ENCODE measurements at places on chromosomes 16 and 17.

DNA sequence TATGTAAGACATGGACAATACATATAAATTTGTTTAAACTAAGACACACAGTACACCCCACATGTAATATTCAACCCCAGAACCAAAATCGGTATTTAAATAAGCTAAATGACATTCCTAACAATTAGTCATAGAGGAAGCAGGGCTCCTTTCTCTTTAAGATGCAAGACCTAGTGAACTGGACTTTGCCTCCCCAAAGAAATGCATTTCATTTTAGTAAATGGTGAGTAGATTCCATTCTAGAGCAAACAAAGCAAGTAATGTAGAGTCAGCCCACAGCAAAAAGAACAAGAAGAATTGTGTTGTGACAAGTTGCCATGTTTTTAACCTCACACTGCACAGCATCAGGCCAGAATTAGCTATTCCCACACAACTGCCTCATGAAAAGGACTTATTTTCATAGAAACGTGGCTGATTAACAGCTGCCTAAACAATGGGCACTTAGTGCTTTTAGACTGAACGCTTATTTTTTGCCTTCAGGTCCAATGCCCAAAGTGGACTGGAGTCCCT lies 14.4 kb downstream of the DNAJC7 start:
- no peak for DNase-seq

DNA sequence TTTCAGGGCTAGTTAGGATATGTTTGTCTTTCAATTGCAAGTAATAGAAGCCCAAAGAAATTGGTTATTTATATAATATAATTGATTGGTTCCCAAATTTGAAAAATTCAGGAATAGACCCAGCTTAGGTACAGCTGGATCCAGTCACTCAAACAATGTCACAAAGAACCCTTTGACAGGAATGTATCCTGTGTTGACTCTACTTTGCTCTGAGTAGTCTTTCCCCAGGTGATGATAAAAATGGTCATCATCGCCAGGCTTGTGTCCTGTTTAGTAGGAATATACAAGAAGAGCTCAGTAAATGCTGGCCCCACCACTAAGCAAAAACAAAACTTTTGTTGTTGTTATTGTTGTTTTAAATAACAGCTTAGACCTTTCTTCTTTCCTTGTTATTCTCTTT lies 35.0 kb downstream of the MAPT start:
- no peak for DNase-seq

GRCh38 chr17:13475574-13476223 lies 126.0 kb downstream of the HS3ST3A1 start:
- DNase-seq = no peak

- DNase-seq = no peak
Observed at GRCh38 chr16:79286646-79287423, 313.7 kb downstream of the MAF start.

- no peak for DNase-seq
Observed at GRCh38 chr16:47310792-47311211, 150.1 kb downstream of the ITFG1 start.

DNA sequence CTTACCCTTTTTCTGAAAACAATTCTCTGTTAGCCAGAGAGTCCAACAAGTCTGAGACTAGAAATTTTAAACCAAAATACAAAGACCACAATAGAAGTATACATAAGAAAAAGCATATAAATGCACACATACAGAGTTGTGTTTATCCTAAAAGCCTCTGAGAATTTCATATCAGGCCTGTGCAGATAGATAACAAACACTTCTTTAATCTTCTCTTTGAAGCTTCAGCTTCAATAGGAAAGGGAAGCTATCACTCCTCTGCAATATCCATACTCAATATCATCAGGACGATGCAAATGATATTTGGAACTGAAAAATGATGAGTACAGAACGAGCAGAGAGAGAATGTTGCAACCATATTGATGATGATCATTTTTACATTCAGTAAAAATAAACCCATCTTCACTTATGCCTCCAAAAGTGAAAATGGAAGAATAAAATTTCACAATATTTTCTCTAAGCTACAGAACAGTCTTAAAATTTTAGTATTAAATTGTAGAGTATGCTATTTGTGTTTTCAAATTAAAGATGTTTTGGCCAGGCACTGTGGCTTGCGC lies 61.6 kb downstream of the SKAP1 start:
- DNase-seq = no peak

DNA sequence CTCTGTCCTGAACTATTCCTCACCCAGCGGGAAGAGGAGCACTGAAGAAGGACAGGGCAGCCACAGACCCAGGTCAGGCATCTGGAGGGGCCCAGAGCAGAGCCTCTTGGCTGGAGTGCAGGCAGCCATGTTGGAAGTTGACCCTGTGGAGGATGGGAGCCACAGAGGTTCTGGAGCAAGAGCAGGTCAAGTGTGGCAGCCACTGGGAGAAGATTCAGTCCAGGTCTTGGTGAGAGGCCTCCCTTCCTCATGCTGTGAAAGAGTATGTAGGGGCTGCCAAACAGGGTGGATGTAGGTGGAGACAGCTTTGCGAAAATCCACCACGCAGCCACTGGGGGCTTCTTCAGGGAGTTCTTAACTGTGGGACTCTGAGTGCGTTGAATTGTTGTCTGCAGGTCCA lies 590 bp upstream of the CD79B start:
- DNase-seq = no peak

GRCh38 chr16:9798952-9799580 lies 383.2 kb downstream of the GRIN2A start:
- DNase-seq = no peak

DNA sequence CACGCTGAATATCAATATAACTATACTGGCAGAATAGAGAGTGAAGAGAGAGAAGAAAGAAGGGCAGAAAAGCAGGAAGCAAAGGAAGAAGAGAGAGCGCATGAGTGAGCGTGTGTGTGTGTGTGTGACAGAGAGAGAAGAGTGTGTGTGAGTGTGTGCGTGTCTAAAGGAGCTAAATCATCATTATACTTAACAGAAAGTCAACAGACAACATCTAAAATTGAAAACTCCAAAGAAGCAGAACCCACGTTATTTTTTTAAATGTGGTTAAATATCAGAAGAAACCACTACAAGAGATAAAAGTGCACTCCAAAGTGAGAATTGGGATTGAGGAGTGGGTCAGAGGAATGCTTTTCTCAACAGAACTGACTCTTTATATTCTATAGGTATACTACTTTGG lies 77.2 kb downstream of the BRIP1 start:
- no peak for DNase-seq

DNA sequence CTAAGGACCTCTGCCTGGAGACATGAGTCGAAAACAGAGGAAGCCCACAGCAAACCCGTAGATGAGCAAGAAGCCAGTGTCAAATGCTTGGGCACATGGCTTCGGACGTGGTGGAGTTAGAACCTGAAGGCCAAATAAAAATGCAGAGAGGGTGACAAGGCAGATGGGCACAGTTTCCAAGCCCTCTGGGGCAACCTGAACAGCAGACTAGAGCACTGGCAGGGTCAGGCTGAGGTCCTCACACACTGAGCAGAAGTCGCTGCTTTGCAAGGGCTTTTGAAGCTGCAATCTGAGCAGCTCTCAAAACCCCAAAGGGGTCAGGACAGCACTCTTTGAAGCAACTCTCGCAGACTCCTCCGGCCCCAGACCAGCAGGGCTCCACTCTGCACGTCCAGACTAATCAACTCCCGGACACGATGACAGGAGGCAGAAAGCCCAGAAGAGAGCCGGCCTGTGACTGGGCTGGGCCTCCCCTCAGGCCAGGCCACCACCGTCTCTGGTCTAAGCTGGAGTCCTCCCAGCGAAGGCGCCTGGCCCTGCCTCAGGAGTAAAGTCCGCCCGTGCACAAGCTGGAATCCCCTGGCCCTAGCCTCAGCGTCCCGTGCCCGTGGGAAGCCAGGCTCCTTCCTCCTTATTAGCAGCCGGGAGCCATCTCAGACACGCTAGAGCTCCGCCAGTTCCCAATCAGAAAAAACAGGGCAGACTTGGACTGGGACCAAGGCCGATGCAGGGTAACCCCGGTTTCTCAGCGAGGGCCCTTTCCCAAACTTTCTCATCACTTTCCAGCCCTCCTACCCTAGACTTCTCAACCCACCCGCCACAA lies 924 bp downstream of the SMARCD2 start:
- no peak for DNase-seq

DNA sequence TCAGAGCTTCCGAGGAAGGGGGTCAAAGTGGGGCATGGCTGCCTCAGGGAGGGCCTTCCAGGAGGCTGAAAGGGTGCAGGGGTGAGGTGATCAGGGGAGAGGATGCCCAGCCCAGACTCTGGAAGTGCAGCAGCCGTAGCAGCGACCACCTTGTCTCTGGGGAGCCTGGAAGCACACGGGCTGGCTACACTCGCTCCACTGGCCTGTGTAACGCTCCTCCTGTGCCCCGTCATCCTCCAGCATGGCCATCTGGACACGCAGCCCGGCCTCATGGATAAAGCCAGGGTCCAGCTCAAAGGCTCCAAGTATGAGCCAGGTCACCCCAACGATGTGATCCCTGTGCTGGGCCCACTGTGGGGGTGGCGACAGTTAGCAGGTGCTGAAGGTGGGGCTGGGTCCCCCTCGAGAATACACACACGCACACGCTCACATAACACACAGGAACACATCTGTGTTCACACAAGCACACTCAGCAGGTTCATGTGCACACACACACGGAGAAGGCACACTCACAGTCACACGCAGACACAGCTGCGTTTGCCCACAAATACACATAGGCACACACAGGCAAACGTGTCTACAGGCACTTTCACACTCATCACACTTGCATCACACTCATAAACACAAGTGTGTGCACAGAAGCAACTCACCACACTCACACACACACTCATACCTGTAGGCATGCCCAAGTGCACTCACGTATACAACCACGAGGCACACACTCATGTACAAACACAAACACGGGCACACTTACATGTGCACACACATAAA lies 19.3 kb downstream of the POLR3K start:
- DNase-seq = no peak

DNA sequence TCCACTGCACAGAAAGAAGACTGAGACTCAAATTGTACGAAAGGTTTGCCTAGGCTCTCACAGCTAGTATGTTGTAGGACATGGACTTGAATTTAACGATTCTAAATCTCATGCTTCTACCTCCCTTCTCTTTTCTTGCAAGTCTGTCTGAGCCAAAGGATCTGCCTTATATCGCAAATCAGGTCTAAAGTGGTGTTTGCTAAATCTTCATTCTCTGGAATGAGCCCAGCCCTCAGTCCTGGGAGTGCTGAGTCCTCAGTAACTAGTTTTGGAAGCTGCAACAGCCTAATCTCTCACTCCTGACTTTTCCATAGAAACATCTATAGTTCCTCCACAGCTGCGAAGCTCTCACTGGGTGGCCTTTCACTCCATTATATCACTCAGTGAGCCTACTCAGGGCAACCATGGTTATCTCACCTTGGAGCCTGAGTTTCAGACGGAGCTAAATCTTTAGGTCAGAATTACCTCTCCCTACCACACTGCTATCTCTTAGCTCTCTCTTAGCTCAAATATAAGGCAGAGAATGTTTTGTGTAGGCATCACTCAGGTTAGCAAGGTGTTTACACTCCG lies 575.5 kb upstream of the C16orf82 start:
- DNase-seq = no peak

DNA sequence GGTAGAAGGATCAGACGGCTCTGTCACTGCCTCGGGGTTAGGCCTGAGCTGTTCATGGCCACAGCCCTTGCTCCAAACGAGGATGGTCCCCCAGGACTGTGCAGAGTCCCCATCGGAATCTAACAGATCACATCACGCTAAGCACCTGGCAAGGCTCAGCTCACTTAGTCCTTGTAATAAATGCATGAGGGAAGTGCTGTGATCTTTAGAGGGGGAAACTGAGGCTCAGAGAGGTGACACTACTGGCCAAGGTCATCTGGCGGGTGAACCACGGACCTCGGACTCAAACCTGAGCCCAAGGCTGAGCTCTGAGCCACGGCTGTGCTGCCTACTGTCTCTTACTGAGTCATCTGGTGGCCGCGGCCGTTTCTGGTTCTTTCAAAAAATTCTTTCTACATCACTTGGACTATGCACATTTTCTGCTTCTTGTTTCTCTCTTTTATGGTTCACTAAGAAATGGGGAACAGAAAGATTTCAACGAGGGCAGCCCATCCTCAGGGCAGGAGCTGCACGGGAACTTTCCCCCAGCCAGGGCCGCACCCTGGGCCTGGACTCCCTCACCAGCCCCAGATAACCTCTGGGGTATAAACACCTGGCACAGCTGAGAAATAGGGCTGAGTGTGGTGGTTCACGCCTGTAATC lies 55.6 kb downstream of the COTL1 start:
- no peak for DNase-seq

DNA sequence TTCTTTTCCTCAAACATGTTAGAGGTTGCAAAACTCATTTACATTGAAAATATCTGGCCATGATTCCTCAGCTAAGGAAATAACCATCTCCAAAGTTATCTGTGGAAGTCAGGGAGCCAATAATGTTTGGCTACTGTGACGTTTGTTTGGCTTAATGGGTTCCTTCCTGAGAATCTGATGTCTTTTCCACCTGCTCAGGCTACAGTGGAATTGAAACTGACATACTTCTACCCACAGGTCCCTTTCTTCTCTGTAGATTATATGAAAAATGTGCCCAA lies 221.1 kb upstream of the XYLT1 start:
- no peak for DNase-seq

- DNase-seq = no peak
Observed at GRCh38 chr17:37769050-37769449, 24.2 kb upstream of the HNF1B start.

DNA sequence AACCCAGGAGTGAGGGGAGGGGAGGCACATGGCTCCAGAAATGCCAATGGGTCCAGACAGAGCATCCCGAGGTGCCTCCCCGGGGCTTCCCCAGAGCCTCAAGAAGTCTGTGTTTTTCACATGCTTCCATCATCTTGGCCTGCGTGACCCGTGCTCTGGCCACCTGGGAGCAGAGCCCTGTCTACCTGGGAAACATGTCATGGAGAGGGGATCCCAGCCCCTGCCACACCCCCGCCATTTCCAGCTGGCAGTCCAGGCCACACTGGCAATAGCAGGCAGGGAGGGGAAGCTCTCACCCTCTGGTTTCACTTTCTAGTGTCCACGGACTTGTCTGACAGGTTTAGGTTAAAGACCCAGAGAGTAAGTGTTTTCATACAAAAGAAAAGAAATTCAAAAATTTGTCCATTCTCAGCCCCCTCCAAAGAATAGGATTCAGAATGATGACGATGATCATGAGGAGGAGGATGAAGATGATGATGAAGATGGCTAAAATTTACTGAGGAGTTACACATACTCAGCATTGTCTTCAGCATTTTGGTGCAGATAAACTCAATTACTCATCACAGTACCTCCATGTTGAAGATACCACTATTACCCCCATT lies 9.0 kb downstream of the SMIM5 start:
- DNase-seq = no peak

- no peak for DNase-seq
Observed at GRCh38 chr17:72455562-72455961, 334.7 kb downstream of the SOX9 start.

DNA sequence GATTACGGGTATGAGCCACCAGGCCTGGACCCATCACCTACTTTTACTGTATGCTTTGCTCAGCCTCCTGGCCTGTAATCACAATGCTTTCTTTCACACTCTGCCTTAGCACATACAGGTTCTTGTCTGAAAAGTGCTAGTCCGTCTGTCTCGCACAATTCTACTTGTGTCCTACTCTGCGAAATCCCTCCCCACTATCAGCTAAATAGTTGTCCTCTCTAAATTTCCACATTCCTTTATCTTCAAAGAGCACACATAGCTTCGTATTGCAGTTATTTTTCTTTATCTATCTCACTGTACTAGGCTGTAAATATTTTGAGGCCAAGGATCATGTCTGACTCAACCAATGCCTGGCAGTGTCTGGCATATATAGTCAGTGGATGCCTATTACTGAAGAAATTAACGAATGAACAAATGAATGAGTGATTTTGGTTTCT lies 38.5 kb upstream of the ETV4 start:
- DNase-seq = no peak

GRCh38 chr17:66790501-66791061 lies 44.3 kb upstream of the CACNG5 start:
- DNase-seq = no peak

- DNase-seq = no peak
Observed at GRCh38 chr16:63720848-63721247, 1401.0 kb downstream of the CDH11 start.
